ENCODE measurements at places on chromosomes 11 and 22.
A peak's percentile ranks its signal among the peaks of the same experiment; 100 is the strongest.

DNA sequence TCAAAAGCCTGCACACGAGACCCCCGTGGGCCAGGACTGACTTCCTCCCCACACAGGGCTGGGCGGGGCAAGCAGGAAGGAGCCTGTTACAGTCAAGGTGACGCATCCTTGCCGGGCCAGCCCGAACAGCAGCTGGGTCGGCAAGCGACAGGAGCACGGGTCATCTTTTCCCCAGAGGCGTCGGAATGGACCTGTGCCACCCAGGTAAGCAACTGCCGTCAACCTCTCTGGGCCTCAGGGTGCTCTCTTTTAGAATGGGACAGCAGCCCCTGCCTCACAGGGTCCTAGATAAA is at the start of gene CYTH4:
Gene CYTH4 (plus strand): TSS at position 124 of the 293 bp plus-strand sequence. CDS start 62 bp downstream, at position 186.
- DNase-seq, result peak; percentile 71

DNA sequence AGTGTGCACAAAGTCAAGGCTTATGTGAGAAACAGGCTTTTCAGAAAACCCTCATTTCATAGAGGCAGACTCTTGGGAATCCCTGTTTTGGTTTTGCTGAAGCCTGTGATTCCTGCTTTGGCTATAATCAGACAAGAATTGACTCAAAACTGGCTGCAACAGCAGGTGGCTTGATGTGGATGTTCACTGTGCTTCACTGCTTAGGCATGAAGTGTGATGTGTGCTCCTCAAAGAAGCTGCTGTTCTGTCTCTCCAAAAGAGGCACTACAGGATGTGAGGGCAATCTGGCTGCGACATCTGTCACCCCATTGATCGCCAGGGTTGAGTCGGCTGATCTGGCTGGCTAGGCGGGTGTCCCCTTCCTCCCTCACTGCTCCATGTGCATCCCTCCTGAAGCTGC is 103.5 kb downstream of the C11orf58 start:
- DNase-seq, result no peak

DNA sequence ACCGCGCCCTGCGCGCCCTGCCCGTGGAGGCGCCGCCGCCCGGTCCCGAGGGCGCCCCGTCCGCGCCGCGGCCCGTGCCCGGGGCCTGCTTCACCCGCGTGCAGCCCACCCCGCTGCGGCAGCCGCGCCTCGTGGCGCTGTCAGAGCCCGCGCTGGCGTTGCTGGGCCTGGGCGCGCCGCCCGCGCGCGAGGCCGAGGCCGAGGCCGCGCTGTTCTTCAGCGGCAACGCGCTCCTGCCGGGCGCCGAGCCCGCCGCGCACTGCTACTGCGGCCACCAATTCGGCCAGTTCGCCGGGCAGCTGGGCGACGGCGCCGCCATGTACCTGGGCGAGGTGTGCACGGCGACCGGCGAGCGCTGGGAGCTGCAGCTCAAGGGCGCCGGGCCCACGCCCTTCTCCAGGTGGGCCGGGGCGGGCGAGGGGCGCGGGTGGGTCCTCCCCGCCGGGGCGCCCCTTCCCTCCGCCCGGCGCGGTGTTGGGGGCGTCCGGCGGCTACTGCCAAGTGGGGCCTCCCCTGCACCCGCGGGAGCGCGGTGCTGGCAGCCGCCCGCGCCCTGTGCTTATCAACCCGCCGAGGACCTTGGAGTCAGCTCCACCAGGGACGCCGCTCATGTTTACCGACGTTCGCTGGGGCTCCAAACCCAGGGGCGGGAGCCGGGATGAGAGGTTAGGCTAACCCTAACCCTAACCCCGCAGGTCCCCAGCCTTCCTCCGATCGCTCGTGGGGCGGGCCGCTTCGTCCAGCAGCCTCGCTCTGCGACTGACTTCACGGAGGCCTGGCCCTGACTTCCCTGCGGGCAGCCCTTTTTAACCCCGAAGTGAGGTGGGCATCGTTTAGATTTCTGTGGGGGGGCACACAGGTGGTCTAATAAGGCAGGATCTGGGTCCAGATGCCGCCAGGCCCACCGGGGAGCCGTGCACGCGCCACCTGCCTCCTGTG is 649 bp downstream of the SELENOO start:
- DNase-seq, result no peak

GRCh38 chr11:47152126-47152952 is 24.3 kb downstream of the ARFGAP2 start:
- DNase-seq, result no peak

DNA sequence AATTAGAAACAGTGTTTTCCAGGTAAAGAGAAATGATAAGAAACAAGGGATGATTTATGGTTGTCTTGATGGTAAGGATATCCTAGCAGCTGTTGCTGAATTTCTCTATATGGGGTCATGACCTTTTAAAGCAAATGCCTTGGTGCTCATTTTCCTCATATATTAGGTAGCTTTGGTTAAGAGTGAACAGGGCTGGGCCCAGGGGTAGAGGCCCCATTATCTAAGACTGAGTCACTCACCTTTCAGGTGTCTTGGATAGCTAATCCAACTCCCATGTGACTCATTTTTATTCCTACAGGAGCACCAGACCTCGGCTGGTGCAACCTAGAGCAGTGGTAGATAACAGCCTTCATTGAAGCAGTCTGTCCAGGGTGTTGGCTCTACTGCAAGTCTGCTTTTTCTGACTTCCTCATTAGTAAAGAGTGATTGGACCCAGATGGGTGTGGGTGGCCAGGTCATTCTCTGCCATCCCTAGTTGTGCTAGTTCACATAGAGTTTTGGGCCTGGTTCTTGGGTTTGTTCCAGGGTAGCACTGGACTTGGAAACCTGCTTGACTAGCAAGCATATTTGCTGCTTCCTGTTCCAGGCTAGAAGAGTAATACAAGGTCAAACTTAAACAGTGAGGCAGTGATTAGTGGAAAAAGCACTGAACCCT is 37.4 kb downstream of the CTNND1 start:
- DNase-seq, result no peak

- DNase-seq, result no peak
Measured at GRCh38 chr22:50211147-50211546, 10.3 kb downstream of the SELENOO start.

DNA sequence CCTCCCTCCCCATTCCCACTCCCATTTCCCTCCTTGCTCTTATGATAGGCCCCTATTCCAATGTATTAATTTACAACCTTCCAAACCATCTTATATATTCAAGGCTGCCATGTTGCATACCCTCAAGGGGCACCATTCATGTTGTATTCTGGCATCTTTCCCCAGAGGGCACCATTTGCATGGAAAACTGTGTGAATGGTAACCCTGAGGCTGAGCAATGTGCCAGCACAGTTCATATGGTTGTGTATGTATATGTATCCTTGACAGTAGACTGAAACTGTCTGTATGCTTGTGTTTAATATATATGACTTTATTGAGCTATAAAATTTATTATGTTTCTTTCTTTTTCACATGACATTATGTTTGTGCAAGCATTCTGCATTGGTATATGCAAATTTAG is 7.3 kb downstream of the RASSF10 start:
- DNase-seq, result no peak

GRCh38 chr11:61163714-61164605 is 2.7 kb upstream of the VPS37C start:
- no peak for DNase-seq

- DNase-seq, result peak; percentile 80
Measured at GRCh38 chr22:21982338-21982965, at the start of gene TOP3B. Gene TOP3B (minus strand): TSS chr22:21982787. CDS start chr22:21975709, 7,078 bp downstream.

- no peak for DNase-seq
Measured at GRCh38 chr11:70549386-70549785, 151.1 kb downstream of the CTTN start.

DNA sequence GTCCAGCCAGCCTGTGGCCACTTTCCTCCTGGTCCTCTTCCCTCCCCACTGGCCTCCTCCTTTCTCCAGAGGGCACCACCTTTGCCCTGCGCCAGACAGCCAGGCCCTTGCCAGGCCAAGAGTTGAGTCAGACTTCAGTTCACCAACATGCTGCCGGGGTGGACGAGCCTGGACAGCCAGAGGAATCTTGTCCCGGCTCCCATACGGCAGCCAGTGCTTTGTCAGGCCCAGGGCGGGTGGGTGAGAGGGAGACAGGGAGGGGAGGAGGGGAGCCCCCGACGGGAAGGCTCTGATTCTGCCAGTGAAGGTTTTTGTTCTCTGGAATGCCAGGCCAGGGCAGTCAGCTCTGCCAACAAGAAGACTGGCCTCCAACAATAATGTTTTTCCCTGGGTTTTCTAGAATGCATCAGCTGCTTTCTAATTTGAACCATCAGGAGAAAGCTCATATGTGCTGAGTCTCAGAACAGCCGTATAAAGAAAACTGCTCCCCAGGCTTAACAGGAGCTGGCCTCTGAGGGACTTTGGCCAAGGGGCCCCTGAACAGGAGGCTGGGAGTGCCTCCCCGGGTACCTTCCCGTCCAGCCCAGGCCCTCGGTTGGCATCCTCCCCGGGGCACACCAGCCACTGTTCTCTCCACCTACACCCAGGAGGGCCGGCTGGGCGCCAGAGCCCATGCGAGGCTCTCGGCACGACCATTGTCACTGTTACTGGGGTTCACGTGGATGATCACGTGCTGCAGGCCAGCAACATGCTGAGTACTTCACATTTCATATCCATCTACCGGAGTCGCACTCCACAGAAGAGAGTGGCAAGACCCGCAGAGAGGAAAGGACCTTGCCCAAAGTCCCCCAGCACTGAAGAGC is 28.6 kb downstream of the LIF start:
- no peak for DNase-seq

DNA sequence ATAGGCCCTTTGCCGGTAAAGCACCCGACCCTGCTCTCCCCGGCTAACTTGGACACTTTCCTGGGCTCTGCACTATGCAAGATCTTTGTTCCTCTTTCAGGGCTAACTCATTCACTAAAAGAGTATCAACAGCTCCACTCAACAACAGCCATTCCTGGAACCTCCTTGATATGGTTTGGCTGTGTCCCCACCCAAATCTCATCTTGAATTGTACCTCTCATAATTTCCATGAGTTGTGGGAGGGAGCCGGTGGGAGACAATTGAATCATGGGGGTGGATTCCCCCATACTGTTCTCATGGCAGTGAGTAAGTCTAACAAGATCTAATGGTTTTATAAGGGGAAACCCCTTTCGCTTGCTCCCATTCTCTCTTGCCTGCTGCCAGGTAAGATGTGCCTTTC is 330.0 kb downstream of the TENM4 start:
- DNase-seq, result no peak

- no peak for DNase-seq
Measured at GRCh38 chr22:46148336-46148735, 2.0 kb upstream of the PPARA start.

GRCh38 chr22:40541300-40541699 is 95.2 kb downstream of the MRTFA start:
- DNase-seq, result peak; percentile 31

DNA sequence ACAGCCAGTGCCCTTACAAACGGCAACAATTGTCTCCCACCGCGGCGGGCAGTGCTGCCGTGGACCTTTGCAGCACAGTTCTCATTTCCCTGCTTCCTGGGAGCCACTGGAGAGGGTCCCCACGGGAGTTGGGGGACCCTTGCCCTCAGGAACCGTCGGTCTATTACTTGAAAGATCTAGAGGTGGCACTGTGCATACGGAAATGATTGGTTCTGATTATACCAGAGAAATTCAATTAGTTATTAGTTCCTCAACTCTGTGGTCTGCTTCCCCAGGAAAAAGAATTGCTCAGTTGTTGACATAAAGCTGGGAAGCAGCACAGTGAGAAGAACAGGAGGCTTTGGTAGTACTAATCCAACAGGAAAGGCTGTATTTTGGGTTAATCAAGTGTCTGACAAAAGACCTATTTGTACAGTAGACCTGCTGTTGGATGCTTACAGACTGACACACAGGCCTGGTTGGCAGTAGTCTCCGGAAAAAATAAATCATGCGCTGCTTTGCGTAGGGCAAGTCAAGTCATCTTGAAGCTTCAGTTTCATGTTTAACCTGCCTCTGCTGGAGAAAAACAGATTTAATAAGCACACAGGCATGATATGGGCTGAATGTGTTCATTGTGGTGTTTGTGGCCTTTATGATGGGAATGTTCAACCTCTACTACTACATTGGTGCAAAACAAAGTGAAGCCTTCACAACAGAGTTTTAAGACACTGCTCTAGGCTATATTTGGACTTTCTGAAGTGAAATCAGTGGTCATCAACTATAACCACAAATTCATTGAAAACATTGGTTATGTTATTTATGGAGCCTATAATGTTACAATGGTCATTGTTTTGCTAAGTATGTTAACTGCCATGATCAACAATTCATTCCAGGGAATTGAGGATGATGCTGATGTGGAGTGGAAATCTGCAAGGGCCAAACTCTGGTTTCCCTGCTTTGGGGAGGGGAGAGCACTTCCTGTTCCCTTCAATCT is 54.6 kb upstream of the SC5D start:
- DNase-seq, result peak; percentile 39

GRCh38 chr11:119692540-119692820 is 36.5 kb downstream of the NECTIN1 start:
- no peak for DNase-seq

DNA sequence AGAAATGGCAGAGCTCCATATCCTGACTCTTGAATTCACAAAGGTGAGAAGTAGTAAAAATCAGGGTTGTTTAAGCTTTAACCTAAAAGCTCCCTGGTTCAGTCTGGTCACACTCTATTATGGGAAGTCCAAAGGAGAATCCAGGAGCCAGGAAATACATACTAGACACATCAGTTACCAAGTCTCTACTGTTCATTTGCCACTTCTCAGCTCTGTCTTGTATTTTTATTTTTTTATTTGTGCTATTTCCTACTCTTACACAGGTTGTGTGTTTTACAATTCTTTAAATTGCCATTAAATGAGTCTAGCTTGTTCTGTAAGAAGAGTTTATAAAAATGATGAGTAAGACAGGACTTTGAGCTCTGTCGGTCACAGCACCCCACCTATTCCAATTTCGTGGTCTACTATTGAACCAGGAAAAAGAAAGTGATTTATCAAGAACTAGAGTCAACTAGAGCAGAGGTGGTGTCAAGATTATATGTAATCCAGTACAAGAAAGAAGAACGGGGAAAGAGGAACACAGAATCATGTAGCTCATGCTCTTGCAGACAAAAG is 9.7 kb downstream of the MS4A12 start:
- DNase-seq, result no peak

- DNase-seq, result no peak
Measured at GRCh38 chr11:88367310-88367709, 29.8 kb upstream of the CTSC start.

- no peak for DNase-seq
Measured at GRCh38 chr11:127559978-127560377, 559.4 kb upstream of the KIRREL3 start.
